ENCODE measurements at places on chromosomes 3 and 15.

DNA sequence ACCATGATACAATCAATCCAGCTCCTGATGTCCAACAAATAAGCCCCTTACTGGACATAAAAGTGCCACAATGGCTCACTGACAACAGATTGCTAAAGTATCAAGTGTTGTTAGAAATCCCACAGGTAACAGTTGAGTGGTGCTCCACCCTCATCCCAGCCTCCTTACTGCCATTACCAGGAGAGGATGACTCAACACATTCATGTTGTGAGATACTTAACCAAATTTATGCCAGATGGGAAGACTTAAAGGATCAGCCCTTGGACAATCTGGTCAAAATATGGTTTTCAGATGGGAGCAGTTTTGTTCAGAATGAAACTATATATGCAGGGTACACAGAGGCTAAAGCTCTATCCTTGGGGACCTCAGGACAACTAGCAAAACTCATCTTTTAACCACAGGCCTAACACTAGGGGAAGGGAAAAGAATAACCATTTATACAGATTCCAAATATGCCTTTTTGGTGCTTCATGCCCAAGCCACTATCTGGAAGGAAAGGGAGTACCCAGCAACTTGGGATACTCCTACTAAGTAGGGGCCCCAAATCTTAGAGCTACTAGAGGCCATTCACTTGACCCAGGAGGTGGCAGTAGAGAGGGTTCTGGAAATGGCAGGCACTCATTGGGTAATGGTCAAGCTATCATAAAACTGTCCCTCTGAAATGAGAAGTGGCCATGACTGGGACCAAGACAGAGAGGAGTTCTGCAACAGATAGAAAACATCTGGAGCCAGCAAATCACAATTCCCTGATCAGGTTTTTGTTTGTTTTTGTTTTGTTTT is 6.9 kb upstream of the ZNF662 start:
- no peak for DNase-seq

DNA sequence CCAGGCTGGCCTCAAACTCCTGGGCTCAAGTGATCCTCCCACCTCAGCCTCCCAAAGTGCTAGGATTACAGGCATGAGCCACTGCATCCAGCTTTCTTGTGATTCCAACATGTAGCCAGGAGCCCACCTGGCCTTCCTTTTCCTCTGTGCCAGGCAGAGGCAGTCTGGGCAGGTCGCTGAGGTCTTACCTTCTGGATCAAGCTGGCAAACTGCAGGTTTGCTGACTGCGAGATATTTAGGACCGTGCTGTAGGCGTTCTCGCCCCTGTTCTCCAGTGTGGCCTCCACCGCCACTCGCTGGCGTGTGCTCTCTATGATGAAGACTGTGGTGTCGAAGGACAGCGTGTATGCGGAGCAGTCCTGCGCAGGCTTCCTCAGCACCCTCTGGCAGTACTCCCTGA is 42.5 kb downstream of the FEM1B start:
- no peak for DNase-seq

GRCh38 chr3:195450731-195451229 is 8.0 kb upstream of the ACAP2 start:
- no peak for DNase-seq

DNA sequence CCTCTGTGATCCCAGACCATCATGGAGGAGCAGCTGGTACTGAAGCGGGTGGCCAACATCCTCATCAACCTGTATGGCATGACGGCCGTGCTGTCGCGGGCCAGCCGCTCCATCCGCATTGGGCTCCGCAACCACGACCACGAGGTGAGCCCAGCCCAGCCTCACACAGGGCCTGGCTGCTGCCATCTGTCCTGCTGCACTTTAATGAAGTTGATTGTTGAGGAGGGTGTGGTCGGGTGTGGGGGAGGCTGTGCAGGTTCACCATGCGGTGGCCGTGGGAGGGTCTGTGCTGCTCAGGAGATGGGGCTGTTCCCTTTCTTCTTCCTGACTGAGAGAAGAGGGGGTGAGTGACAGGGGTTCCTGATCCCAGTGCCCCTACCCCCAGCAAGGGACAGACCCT is 30.6 kb downstream of the ACAD9 start:
- DNase-seq, result no peak

GRCh38 chr3:62793946-62794345 is 81.3 kb downstream of the CADPS start:
- DNase-seq, result no peak

GRCh38 chr15:75203017-75203907 is 1.6 kb downstream of the C15orf39 start:
- DNase-seq, result peak; percentile 49

- peak; percentile 57 for DNase-seq
These were observed 8.5 kb downstream of the HTR3D start for GRCh38 chr3:184040010-184040409.

DNA sequence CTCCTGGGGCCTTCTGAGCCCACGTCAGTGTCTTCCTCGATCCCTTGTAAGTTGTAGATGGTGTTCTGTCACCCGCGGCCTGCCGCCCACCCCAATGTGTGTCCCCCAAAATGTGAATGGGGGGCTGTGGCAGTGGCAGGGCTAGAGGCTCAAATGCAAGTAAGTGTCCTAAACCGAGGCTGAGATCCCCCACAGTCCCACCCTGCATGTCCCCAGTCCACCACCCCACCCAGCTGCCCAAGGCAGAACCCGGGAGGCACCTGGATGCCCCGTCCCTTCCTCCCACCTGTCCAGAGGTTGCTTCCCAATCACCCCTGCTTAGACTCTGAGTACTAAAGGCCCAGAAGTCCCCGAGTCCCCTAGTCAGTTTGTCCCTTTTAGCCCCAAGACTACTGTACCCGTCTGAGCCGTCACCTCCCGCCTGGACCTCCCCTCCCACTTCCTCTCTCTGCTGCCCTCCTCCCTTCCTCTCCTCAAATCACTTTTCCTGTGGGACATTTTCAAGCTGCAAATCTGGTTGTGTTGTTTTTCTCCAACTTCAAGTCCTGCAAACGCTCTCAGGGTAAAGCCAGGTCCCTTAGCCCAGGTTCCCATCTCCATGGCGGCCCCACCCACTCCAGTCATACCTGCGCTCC is 11.8 kb upstream of the PLXND1 start:
- DNase-seq, result no peak

DNA sequence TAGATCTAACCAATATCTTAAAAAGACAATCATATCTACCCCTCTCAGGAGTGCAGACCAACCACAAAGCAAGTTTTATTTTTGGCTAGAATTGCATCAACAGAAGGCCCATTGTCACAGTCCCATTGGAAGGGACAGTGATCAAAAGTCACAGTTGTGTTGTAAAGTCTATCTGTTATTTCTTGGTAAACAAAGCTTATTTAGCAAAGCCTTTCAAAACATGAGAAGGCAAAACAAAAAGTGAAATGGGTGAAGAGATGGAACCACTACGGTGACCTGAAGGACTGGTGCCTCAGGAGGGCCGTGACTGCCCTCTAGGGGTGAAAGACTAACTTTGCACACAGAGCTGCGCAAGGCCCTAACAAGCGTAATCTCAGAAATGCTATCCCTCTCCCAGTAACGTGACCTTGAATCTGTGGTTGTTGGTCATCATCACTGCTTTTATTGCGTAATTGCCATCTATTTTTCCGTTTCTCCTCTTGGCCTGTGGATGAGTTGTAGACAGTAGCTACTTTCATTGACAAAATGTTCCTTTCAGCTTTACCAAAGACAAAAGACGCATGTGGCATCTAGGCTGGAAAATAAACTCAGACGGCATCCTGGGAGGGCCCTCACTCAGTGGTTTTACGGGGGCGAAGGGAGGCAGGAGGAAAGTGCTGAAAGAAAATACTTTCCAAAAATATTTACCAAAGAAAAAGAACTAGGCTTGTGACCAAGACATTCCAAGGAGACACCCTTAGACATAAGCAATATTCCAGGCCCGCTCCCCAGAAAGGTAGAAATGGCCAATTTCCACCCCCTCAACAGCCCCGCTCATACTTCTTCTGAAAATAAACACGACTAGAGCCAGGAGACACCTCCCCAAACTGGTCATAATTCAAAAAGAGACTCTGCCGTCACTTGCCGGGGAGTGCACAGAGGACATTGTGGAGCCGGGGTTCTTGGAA is 79.4 kb downstream of the FRMD4B start:
- DNase-seq, result peak; percentile 70

- no peak for DNase-seq
These were observed 67.4 kb downstream of the PIK3R4 start for GRCh38 chr3:130679218-130679617.

DNA sequence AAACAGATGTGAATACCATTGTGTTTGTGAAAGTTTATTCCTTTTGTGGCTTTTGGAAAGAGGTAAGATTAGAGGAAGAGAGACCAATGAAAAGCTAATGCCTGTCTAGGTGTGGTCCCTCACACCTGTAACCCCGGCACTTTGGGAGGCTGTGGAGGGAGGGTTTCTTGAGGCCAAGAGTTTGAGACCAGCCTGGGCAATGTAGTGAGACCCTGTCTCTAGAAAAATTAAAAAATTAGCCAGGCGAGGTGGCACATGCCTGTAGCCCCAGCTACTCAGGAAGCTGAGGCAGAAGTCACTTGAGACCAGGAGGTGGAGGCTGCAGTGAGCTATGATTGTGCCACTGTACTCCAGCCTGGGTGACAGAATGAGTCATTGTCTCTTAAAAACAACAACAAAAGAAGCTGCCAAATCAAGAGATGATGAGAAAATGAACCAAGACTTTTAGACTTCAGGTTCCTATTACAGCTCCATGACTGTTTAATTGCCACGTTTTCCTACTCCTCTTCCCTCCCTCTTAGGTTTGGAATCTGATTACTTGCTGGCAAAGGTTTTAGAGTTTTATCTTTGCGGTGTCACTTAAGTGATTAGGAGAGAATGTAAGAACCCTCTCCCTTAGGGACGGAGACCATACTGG is 68.7 kb downstream of the CGNL1 start:
- DNase-seq, result no peak

- no peak for DNase-seq
These were observed 119.3 kb upstream of the CCNL1 start for GRCh38 chr3:157279237-157279636.

- no peak for DNase-seq
These were observed 216.7 kb downstream of the CDIN1 start for GRCh38 chr15:36796161-36796560.

GRCh38 chr15:41881086-41881485 is 12.8 kb downstream of the SPTBN5 start:
- no peak for DNase-seq

- peak; percentile 85 for DNase-seq
These were observed 6.7 kb downstream of the NANOGP8 start for GRCh38 chr15:35078221-35078915.

DNA sequence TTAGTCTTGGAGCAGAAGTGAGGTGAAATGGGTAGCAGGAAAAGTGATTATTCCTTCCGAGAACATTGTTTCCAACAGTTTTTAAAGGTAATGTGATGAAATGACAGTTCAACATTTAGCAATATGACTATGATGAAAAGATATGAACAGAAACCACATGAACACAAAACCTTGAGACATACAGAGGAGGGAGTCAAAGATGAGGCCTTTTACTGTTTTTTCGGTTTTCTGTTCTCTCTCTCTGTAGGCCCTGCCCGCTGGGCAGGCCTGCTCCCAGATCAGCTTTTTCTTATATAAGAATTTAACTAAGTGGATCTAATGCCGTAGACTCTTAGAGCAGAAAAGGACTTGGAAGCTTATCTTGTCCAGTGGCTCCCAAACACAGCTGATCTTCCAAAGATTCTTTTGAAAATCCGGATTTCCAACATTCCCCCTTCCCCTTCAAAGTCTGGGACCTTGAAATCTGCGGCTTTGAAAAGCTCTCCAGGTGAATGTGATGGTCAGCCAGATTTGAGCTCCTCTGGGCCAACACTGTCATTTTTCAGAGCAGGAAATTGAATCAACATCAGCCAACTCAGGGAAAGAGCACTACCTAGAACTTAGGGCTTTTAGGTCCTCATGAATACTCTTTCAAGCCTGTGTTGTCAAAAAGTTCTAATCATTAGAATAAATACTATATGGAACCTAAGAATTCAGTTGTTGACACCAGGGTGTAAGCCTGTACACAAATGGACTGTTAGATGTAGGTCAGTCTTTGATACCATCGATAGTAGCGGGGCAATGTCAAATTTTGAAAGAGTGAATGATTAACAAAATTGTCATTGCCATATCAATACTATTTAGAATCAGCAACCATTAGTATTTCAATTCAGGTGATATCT is 372.7 kb downstream of the SHQ1 start:
- no peak for DNase-seq

DNA sequence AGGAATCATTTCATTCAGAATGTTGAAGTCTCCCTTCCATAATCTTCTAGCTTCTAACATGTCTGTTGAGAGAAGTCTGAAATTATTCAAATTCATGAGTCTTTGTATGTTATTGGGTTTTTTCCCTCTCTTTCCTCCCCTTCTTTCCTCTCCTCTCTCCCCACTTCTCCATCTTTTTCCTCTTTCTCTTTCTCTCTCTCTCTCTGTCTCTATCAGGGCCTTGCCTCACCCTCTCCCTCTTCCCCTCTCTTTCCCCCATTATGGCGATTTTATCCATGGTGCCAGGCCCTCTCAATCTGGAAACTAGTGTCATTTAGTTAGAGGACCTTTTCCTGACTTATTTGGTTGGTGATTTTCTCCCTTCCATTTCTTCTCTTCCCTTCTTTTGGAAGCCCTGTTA is 147.3 kb downstream of the SST start:
- no peak for DNase-seq

- no peak for DNase-seq
These were observed 464.4 kb downstream of the FOXP1 start for GRCh38 chr3:71119171-71119570.

- DNase-seq, result no peak
These were observed 16.6 kb upstream of the RPLP1 start for GRCh38 chr15:69435985-69436384.

GRCh38 chr3:3119393-3119851 is 7.3 kb upstream of the TRNT1 start:
- no peak for DNase-seq

GRCh38 chr3:197226179-197226578 is 72.2 kb downstream of the DLG1 start:
- no peak for DNase-seq

- DNase-seq, result no peak
These were observed 74.0 kb downstream of the KY start for GRCh38 chr3:134576831-134577230.

DNA sequence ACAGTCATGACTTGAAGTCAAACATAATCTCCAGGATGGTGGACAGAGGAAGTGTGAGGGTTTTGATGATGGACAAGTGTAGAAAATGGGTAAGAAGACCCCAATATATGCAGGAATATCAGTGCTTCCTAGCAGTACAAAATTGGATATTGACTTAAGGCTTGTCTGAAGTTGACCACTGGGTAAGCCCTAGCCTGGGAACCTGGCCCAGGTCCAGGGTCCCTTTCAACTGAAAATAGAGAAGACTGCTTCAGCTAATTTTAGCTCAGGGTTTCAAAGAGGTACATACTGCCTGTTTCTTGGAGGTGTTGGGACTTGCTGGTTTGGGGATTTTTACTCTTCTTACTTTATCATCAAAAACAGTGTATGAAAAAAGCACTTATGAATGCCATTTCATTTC is 4.7 kb downstream of the NR1D2 start:
- no peak for DNase-seq

- no peak for DNase-seq
These were observed 82.2 kb upstream of the THBS1 start for GRCh38 chr15:39498629-39499028.
